ENCODE measurements at places on chromosomes 2 and 18.

DNA sequence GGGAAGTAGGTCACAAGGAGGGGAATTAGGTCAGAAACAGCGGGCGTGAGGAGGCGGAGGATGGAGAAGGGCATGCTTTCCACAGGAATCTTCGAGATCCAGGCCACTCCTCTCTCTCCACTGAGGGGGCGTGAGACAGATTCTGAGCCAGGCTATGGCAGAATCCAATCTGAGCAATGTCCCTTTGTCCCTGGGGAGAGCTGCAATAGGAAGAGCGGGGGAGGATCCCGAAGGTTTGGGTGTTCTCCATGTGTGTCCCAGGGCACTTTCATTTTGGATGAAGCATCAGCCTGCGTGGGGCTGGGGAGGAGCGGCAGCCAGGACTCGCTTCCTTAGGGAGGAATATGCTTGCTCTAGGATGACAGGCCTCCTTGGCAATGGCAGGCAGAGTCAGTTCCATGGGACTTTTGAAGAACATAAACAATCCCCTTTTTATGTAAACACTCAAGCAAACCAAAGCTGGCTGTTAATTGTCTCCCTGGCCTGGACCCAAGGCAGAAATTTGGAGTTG is 84.0 kb downstream of the LIPG start:
- no peak for DNase-seq

GRCh38 chr2:11305338-11305737 is 39.1 kb downstream of the ROCK2 start:
- no peak for DNase-seq

GRCh38 chr2:127052771-127053691 is 53.9 kb downstream of the BIN1 start:
- no peak for DNase-seq

DNA sequence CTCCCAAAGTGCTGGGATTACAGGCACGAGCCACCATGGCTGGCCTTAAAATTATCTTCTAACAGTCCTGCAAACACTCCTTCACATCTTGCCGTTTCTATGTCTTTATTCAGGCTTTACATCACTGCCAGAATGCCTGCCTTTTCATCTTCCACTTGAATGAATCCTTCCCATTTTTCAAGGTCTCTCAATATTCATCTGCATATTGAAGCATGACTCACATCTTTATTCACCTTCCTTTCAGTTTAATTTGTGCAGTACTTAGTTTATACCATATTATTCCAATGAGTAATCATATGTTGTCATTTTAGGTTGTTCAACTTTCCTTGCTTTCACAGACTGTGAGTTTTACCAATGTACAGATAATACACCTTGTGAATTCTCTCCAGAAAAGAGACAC is 510.1 kb upstream of the PIK3C3 start:
- no peak for DNase-seq

- DNase-seq = no peak
Measured at GRCh38 chr18:32460171-32460731, 10.4 kb downstream of the GAREM1 start.

DNA sequence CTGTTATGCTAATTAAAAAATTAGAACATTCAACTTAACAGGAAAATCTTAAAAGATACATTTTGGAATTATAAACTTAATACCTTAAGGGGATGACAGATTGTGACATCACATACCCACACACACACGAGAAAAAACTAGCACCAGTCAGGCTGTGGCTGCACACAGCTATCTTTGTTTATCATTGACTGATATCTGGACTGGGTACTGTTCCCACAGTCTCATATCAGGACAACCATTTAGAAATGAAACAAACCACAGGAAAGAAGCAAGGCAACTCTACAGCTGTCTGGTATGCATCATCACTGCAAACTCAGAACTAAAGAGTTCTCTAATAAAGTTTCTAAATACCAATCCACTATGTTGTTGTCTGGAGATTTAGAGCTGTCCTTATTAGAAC is 210.9 kb upstream of the SMAD7 start:
- DNase-seq = no peak

GRCh38 chr2:121596221-121597080 is 52.8 kb downstream of the CLASP1 start:
- DNase-seq = no peak

DNA sequence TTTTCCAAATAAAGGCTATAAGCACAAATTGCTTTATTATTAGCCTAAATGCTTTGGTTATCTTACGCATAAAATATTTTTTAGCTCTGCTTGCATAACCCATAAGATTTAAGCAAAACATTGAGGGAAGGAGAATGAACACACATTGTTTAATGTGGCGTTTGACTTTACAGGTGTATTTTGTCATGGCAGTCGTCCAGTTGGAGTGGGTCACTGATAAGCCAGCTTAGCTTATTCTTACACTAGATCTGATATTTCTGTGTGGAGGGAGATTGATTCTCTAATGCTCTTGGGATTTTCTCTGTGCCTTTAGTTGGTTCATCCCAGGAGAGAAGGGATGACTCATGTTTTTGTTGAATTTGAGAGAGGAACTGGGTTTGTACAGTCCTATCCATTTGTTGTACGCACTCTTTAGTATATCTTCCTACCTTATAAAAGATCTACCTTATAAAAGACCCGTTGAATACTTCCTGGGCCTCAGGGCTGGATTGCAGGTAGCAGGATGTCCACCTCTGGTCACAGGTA is 47.5 kb upstream of the ACYP2 start:
- no peak for DNase-seq

DNA sequence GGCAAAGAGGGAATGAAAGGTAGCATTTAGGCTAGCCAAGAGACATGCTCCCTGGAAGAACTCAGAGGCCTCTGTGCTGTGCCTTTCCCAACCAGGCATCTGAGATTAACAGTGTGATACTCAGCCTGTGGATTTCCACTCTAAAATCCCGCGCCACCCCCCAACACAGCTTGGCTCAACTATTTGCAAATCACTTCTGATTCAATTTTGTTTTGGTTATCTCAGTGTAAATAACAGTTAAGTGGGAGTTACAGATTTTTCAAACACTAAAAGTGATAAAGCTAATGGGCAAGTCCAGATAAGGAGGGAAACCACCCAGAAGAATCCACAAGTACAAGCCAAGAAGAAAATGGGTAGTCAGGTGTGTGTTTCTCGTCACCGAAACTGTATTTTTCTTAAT is 1.4 kb upstream of the NRP2 start:
- no peak for DNase-seq

- no peak for DNase-seq
Measured at GRCh38 chr2:102340778-102341177, 14.8 kb upstream of the IL18R1 start.

DNA sequence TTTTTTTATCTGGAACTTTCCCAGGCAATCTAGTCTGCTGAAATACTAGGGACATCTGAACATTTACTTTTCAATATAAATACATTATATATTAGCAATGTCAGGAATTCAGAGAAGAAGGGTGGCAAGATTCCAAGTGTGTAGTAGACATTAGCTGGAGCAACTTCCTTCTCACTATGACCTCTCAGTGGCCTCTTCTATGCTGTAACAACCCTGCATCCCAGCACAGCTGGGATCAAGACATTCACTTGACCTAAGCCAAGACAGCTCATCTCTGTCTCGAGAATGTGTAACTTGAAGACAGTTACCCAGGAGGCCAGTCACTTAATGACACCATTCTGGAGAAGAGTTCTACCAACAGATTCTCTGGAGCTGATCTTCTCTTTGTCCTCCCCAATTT is 61.7 kb upstream of the RALBP1 start:
- no peak for DNase-seq

DNA sequence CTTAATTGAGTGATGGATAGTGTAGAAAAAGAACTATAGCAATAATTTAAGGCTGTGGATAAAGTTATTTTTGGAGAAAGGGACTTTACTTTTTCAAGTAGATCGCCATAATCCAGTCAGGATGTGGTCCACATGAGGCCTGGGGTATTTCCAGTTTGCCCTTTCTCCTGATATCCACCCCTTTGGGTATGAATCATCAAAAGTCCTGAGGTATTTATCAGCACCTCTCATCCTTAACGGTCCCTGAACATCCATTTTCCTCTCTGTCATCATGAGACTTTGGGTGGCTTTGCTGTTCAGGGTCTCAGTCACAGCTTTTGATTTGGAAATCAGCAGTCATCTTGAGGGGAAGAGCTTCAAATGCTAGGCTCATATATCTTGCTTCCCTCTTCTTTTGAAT is 39.3 kb upstream of the ELAC1 start:
- DNase-seq = no peak

- no peak for DNase-seq
Measured at GRCh38 chr2:217121565-217121964, 261.7 kb upstream of the TNP1 start.

GRCh38 chr18:25425024-25425423 is 73.1 kb upstream of the ZNF521 start:
- DNase-seq = no peak

DNA sequence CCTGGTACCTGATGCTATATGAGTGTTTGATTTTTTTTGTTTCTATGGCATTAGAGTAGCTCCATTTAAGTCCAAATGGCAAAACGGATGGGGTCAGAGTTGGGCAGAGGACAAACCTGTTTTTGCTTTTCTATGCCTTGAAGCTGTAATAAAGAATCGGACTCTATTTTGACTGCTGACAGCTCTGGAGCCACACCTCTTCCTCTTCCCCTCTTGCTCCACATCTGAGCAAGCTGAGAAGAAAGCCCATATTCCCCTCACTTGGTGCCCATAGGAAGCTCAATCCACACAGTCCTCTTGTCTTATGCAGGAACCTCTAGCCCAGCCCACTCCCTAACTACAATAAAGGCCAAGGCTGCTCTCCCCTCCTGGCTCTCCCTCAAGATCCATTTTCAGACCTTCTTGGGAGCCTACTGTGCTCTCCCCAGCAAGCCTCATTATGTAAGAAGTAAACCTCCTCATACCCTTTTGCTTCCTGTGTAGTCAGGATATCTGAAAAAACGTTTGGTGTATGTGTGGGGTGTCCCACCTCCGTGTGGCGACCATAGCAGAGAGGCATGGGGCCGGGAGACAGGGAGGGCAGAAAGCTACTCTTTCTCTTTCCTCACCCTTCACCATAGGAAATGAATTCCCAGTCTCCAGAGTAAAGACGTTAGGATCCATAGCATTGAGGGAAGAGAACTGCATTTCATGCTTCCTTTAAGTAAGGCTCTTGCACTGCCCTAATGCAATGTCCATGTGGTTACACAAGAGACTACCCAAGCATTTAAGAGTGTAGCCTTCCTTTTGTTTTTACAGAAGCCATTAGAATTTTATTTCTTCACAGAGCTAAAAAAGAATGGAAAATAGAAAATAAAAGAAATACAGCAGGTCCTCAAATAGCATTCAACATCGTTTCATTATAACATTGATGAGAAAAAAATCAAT is 41.9 kb upstream of the RAPGEF4 start:
- no peak for DNase-seq

GRCh38 chr18:76588601-76589226 is 93.7 kb upstream of the ZNF516 start:
- DNase-seq = no peak

DNA sequence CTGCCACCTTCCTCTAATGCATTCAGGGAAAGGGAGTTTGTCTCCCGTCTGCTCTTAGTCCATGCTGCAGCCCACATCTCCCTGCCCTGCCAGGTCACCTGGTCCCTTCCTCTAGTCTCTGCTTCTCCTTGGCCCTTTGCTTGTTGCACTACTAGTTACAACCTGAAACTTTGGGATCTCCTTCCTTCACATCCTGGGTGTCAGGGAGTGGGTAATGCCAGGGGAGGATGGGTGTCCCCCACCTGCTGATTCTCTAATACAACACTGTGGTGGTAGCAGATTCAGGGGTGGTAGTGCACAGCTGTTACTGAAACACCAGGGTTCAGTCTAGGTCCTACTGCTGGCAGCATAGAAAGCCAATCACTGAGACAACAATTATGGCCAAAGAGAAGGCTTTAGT is 31.2 kb upstream of the COX7A2L start:
- DNase-seq = no peak

DNA sequence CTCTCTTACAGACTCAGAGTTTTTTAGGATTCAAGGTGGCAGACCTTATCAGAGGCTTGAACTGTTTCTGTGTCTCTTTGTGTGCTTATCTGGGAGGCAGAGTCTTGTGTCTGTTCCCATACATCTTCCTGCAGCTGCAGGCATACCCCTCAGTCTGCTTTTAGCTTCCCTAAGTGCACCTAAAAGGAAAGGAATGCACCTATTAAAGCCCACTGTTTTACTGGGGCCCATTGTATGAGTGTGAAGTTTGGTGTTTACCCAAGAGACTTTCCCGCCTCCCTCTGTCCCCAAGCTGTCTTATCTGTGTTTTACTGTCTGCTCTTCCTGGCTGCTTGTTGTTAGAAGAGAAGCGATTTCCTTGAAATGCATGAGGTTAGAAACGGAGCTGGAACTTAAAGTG is 1757.3 kb upstream of the PIK3C3 start:
- DNase-seq = no peak

DNA sequence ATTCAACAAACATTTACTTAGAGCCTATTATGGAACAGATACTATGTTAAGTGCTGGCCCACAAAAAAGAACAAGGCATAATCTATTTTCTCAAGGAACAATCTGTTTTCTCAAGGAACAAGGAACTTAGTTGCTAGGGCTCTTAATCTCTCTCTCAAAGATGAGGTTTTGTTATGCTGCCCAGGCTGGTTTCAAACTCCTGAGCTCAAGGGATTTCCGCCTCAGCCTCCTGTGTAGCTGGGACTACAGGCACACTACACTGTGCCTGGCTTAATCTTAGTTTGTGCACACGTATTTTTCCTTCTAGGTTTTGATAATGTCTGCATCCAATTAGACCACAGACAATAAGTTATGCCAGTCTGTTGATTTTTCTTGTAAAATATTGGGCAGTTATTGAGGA is 89.5 kb downstream of the PTH2R start:
- no peak for DNase-seq

- no peak for DNase-seq
Measured at GRCh38 chr2:199581935-199582360, 124.2 kb upstream of the SATB2 start.

DNA sequence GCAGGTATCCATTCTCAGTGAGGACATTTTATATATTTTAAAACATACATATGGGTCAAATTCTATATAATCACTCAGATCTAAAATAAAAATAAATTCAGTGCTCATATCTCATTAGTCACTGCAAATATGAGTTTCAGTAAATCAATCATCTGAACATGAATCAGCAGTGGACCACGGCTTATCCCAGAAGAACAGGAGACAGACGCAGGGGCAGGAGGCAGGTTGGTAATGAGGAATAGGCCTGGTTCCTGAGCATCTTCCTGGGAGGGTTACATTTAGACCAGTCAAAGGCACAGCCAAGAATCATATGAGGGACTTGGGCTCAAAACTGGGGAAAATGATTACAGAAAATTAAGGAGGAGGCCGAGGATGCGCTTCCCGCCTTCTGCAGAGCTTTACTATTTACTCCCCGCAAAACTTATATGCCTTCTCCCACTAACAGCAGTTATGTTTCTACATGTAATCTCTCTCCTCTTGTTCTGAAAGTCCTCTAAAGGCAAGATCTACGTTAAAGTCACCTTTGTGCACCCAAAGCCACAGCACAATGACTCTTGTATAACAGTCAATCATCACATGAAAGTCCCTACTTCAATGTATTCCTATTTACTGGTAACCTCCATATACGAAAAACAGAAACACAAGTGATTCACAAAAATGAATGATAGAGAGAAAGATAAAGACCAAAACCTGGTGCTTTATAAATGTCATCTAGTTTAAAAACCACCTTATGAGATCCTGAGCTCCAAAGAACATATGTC is 35.1 kb downstream of the SH3YL1 start:
- DNase-seq = no peak

GRCh38 chr2:236584521-236585384 is 15.1 kb downstream of the ACKR3 start:
- DNase-seq = no peak

Data from NCI-H1930 (cell line).